ENCODE measurements at places on chromosomes 3 and 15. TPM values are rescaled to one million over a fixed set of nuclear protein-coding genes. Genes with fewer than 3 reads are reported as not detected.

- DNase-seq: no peak
Observed at GRCh38 chr15:100779331-100780207, 100.1 kb upstream of the ALDH1A3 start.

DNA sequence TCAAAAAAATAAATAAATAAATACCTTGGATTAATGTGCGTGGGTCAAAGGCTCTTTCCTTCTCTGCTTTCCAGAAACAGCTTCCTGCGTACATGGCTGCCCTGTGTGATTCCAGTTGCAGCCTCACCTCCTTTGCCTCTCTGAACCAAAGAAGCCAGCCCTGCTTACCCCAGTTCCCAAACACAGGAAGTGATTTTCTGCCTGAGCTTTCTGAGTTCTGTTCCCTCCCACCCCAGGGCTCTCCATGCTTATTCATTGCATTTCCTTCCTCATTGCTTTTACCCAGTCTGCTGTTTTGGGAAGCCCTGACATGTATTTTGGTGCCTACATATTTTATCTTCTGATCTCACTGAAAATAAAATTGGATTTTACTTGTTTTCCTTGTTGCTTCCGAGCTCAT is 15.4 kb downstream of the ZSCAN2 start:
- peak; percentile 11 for DNase-seq

- no peak for DNase-seq
Observed at GRCh38 chr3:147418808-147419701, 9.9 kb downstream of the ZIC1 start.

Gene RASA2
- 28.4 TPM for total RNA-seq

GRCh38 chr3:112858410-112859069 is 11.9 kb upstream of the CD200R1L start:
- no peak for DNase-seq

- no peak for DNase-seq
Observed at GRCh38 chr3:60577601-60578000, 673.7 kb downstream of the FHIT start.

GRCh38 chr15:59298854-59299250 is 73.8 kb downstream of the MYO1E start:
- no peak for DNase-seq

Gene IFT57
- total RNA-seq: 27.4 TPM

Gene RBP2
- not detected for total RNA-seq

Gene GOLGA6B
- total RNA-seq: not detected

All from suprapubic skin (tissue), 4 donors.